ENCODE measurements at places on chromosomes 5 and 9. TPM values are rescaled to one million over a fixed set of nuclear protein-coding genes. Genes with fewer than 3 reads are reported as not detected.
A peak's percentile ranks its signal among the peaks of the same experiment; 100 is the strongest.

- no peaks in the 10 kb centered on the region for H3K27me3 ChIP-seq
- no peak overlapping the region for H3K4me3 ChIP-seq
- no peaks in the 10 kb centered on the region for H3K4me1 ChIP-seq
- no peak overlapping the region for H3K27ac ChIP-seq
Observed at GRCh38 chr9:20028849-20029231, 240.0 kb upstream of the SLC24A2 start.

DNA sequence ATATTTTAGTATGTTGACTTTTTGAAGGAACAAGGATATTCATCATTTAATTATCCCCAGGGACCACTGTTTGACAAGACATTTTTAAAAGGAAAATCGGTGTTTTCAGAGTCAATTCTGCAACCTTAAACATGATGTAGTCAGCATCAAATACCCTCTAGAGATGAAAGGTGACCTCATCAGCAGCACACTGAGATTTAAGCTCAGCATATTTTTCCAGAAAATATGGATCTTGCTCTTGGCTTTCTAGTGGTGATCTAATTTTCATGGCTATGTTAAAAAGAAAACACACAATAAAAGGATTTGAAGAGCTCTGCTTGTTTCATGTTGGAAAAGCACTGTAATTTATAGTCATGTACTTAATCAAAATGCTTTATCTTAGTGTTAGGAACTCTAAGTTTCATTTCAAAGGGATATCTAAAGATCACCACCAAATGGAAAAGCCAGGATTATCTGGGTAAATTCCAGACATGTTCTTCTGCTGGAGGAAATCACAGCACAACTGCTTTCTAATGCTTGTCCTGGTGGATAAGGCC lies 487.2 kb downstream of the ENC1 start:
- H3K36me3 ChIP-seq = no peaks in the 10 kb centered on the region
- H3K27me3 ChIP-seq = no peaks in the 10 kb centered on the region
- no peak overlapping the region for H3K27ac ChIP-seq
- DNase-seq = no peak
- no peaks in the 10 kb centered on the region for H3K4me1 ChIP-seq

GRCh38 chr5:128196791-128197190 lies 113.2 kb downstream of the SLC12A2 start:
- peaks cover 4% of the 10 kb centered on the region for H3K27me3 ChIP-seq
- no peak overlapping the region for H3K4me3 ChIP-seq
- H3K36me3 ChIP-seq = no peaks in the 10 kb centered on the region
- no peak for DNase-seq
- peaks cover 20% of the 10 kb centered on the region for H3K4me1 ChIP-seq
- peak overlapping the region; percentile 28 for H3K27ac ChIP-seq

Gene IARS1
- 123 TPM for total RNA-seq
